ENCODE measurements at places on chromosomes 7 and 10. TPM values are rescaled to one million over a fixed set of nuclear protein-coding genes. Genes with fewer than 3 reads are reported as not detected.

Gene CYP3A5
- 4.8 TPM for total RNA-seq

Gene CARD11
- 0.62 TPM for total RNA-seq

Gene SRRM3
- total RNA-seq = 0.50 TPM

Gene CPA2
- total RNA-seq = not detected

Gene HELLS
- 76.8 TPM for total RNA-seq

Gene MSMB
- not detected for total RNA-seq

Gene C10orf53
- under 0.01 TPM for total RNA-seq

Gene SLC13A1
- not detected for total RNA-seq

Gene NCF1
- total RNA-seq = not detected

Gene MMRN2
- 14.9 TPM for total RNA-seq

Gene AKR1D1
- total RNA-seq = not detected

Gene NKX6-2
- under 0.01 TPM for total RNA-seq

Gene CALHM1
- total RNA-seq = not detected

Gene CAV2
- 112 TPM for total RNA-seq

Gene CCDC71L
- 89.2 TPM for total RNA-seq

Gene ARL3
- 7.2 TPM for total RNA-seq

Gene CALY
- total RNA-seq = 0.25 TPM

Gene ZNF365
- 9.0 TPM for total RNA-seq

Gene LDB3
- not detected for total RNA-seq

Gene RSPH10B2
- total RNA-seq = not detected

Measured in uterine smooth muscle cell (primary cell).